MV-4-11 (cell line): ENCODE measurements at places on chromosomes 1 and 21.

- DNase-seq: no peak
Observed at GRCh38 chr1:155136748-155137147, 1.1 kb downstream of the SLC50A1 start.

- DNase-seq: no peak
Observed at GRCh38 chr1:86197206-86197855, 40.8 kb upstream of the COL24A1 start.

DNA sequence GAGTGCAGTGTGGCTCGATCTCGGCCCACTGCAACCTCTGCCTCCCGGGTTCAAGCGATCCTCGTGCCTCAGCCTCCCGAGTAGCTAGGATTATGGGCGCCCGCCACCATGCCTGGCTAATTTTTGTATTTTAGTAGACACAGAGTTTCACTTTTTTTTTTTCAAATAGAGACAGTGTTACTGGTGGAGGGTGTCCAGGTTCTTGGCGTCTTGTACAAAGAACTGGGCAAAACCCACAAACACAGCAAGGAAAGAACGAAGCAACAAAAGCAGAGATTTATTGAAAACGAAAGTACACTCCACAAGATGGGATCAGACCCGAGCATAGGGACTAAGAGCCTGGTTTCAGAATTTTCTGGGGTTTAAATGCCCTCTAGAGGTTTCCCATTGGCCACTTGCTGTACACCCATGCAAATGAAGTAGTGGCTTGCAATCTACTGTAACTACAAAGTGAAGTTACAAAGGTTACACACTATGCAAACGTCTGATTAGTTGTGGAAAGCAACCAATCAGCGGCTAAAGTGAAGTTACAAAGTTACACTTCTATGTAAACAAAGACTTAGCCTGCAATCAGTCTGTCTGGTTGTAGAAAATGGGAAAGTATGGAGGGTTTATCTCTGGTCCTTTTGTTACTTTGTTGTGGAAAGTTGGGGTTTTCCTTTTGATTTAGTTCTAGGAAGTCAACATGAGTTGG is 199.1 kb downstream of the DYRK1A start:
- peak; percentile 11 for DNase-seq

GRCh38 chr1:230842801-230843200 is 25.5 kb downstream of the C1orf198 start:
- no peak for DNase-seq

- DNase-seq: peak; percentile 39
Observed at GRCh38 chr1:238951809-238952208, 434.6 kb upstream of the CHRM3 start.

DNA sequence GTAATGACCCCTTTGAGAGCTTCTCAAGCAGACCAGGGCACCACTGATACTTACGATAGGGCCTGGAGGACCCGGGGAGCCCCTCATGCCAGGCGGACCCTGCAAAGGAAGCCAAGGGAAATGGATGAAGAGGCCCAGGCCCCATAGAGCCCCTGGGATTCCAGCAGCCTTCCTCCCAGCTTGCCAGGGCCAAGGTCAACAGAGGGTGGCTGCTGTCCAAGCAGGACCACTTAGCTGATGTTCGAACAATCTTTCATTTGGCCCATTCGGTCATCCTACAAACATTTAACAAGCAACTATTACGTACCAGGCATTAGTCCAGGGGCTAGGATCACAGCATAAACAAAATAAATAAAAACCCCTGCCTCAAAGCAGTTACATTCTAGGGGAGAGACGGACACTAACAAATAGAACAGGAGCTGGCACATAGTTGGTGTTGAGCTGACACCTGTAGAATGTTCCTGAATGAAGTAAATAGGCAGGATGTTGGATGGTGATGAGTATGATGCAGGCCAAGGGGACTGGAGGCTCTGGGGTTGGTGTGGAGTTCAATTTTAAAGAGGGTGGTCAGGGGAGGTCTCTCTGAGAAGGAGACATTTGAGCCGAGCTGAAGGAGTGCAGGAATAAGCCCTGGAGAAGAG is 27.0 kb upstream of the PEF1 start:
- no peak for DNase-seq

DNA sequence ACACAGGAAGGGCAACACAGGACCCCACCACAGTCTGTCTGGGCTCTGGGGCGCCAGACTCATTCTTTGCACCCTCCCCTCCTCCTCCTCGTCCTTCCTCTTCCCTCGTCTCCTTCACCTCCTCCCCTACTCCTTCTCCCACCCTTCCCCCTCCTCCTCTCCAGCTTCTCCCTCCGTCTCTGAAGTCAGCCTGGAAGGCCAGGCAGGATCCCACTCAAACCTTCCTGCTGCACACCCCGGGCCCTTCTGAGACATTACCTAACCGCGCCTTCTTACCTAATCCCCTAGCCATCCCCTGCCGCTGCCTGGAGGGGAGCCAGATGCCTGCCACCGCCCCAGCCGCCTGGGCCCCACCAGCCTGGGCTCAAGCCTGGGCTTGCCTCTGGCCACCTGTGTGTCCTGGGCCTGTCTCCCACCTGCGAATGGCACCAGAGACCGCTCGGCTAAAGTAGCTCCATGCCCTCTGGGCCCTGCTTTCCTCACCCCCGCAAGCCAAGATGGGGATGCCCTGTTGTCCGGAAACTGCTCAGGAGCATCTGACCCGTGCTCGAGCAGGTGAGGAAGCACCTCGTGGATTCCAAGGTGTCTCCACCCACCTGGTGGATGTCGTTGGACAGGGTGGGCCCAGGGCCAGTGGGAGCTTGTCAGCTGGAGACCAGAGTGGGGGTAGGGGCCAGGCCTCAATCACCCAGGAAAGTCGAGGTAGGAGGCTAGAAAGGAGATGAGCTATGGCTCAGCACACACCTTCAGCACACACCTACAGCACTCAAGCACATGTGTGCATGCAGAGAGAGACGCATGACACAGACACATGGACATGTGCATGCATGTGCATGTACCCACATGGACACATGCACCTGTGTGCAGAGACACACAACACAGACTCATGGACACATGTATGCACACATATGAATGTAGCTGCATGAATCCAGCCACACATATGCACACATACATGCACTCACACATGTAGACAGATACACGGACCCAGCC is 31.9 kb downstream of the WNT9A start:
- DNase-seq: no peak

- DNase-seq: no peak
Observed at GRCh38 chr1:51410568-51411460, 80.5 kb upstream of the TTC39A start.

- no peak for DNase-seq
Observed at GRCh38 chr1:9286556-9286955, 6.1 kb upstream of the SPSB1 start.

- peak; percentile 70 for DNase-seq
Observed at GRCh38 chr1:66725885-66726665, 26.2 kb upstream of the DYNLT5 start.

GRCh38 chr1:50970509-50970887 is 453 bp downstream of the CDKN2C start:
- DNase-seq: no peak

GRCh38 chr1:222064388-222065211 is 322.7 kb upstream of the DUSP10 start:
- DNase-seq: peak; percentile 42

- DNase-seq: no peak
Observed at GRCh38 chr1:19621274-19621950, 22.7 kb upstream of the NBL1 start.

DNA sequence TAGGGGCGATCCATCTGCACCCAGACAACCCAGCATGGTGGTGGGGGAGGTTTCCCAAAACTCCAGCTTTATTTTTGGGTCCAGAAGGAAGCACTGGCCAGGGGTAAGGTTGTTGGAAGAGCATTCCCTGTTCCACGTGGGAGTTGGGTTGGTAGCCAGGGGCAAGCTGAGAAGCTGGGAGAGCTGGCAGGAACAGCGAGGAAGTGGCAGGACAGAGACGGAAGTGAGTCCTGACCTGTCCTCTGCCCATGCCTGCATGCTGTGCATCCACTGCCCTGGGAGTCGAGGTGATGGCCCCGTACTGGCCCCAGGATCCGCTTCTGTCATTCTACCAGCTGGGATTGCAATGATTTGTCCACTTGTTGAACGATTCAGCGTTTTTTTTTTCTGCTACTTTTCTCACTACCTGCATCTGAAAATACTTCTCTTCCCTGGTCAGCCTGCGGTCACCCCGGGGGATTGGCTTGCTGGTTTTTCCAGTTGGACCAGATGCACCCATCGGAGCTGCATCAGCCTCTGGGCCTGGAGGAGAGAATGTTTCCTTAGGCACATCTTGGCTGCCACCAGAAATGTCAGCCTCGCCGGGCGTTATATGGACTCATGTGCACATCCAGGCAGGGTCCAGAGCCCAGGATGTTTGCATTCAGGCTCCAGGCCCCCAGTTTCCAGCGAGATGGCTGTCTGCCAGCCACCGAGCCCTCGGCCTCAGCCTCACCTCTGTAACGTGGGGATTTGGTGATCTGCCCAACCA is 28.3 kb upstream of the TMPRSS2 start:
- DNase-seq: no peak

- peak; percentile 79 for DNase-seq
Observed at GRCh38 chr1:6861075-6861724, 75.9 kb downstream of the CAMTA1 start.

DNA sequence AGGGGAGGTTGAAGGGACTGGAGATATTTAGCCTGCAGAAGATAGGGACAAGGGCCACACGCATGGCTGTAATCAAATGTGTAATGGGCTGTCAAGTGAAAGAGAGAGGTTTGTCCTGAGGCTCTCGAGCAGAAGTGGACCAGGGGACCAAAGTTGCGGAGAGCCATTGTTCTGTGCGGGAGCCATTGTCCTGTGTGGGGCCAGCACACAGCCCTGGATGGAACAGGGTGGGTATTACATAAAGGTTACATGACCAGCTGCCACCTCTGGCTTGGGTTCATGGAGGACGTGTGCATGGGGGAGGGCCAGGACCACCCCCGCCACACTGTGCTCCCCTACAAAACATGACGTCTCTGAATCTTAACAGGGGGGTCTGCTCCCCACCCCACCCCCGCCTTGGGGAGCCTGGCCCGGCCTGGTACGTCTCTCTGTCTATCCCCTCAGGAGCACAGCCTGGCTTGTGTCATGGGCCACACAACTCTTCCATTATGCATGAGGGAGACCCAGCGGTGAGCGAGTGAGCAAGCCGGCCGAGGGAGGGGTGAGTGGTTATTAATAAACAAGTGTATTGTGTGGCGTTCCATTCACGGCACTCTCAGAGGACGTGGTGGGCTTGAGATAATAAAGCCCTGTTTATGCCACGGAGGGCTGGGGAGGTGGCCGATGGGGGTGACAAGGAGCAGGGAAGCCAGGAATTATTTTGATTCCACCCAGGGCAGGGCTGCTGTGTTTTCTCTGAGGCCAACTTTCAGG is at the start of gene NFASC:
NFASC (plus strand) TSS at position 703 of the 753 bp plus-strand sequence. CDS start 73,454 bp downstream, outside the sequence.
- no peak for DNase-seq
